PC-9 (cell line): ENCODE measurements at places on chromosomes 5 and 9. TPM values are rescaled to one million over a fixed set of nuclear protein-coding genes. Genes with fewer than 3 reads are reported as not detected.

GRCh38 chr5:117657541-117657940 lies 1082.9 kb upstream of the SEMA6A start:
- H3K27me3 ChIP-seq, result no peaks in the 10 kb centered on the region
- DNase-seq, result no peak
- no peak overlapping the region for H3K27ac ChIP-seq
- H3K4me3 ChIP-seq, result no peak overlapping the region

DNA sequence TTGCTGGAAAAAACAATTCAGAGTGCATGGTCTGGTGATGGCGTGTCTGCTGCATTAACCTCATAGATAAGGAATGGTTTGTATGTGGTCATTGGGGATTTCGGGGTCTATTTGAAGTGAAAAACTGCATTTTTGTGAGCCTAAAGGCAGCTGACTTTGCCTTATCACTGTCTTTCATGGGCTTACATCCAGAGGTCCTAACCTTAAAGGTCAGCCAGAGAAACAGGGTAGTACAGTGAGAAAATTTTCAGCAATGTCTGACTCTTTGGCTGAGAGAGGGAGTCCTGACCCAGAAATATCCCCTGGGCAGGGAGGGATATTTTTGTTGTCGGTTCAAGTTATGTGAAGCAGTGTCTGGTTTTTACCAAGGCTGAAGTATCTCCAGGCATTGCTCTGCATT lies 5.7 kb downstream of the PCSK5 start:
- DNase-seq, result no peak
- no peaks in the 10 kb centered on the region for H3K36me3 ChIP-seq
- peaks cover 24% of the 10 kb centered on the region for H3K4me1 ChIP-seq
- H3K27ac ChIP-seq, result no peak overlapping the region
- H3K4me3 ChIP-seq, result no peak overlapping the region

DNA sequence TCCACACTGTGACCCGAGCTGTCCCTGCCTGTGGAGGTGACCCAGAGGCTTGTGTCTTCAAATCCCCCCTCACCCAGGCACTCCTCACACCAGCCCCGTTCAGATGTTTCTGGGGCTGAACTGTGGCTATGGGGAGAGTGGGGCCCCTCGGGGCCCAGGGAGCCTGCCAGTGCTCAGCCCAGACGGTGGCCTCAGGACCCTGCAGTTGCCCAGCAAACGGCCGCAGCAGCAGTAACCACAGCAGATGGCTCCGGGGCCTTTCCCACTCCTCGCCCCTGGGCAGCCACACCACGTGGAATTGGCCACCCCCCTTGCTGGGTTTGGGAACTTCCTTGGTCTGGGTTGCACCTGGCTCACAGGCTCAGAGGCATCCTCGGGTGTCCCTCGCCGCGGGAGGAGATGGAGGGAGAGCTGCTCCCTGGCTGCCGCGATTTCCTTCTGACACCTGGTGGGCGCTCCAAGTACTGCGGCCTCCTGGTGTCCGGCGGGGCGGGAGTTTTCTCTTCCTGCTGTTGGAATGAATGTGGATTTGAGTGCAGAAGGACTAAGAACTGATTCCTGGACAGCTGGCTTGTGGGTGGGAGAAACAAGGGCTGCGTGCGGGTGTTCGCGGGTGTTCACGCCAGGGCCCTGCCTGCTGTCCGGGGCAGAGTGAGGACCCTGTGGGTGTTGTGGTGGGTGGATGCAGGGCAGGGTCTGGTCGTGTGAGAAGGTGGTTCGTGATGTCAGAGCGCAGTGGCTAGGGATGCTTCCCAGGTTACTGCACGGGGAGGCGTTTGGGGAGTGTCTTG lies 97.5 kb downstream of the COL5A1 start:
- no peak for DNase-seq
- H3K27ac ChIP-seq, result no peak overlapping the region
- no peak overlapping the region for H3K4me3 ChIP-seq
- H3K4me1 ChIP-seq, result no peaks in the 10 kb centered on the region
- no peaks in the 10 kb centered on the region for H3K36me3 ChIP-seq

- H3K4me3 ChIP-seq, result peak overlapping the region; percentile 28; the same call in 1 of the 2 replicates
- DNase-seq, result peak; percentile 90
- peak overlapping the region; percentile 95 for H3K27ac ChIP-seq
Measured at GRCh38 chr5:57494104-57495098, 11.8 kb upstream of the ACTBL2 start.

GRCh38 chr9:107404161-107404560 lies 85.4 kb downstream of the KLF4 start:
- H3K27me3 ChIP-seq, result no peaks in the 10 kb centered on the region
- no peak overlapping the region for H3K27ac ChIP-seq
- DNase-seq, result no peak
- H3K4me3 ChIP-seq, result no peak overlapping the region
- H3K4me1 ChIP-seq, result no peaks in the 10 kb centered on the region
- H3K36me3 ChIP-seq, result no peaks in the 10 kb centered on the region

GRCh38 chr5:74017112-74017511 lies 391.1 kb downstream of the ARHGEF28 start:
- no peaks in the 10 kb centered on the region for H3K36me3 ChIP-seq
- H3K4me3 ChIP-seq, result no peak overlapping the region
- peak; percentile 84 for DNase-seq
- H3K27me3 ChIP-seq, result no peaks in the 10 kb centered on the region

DNA sequence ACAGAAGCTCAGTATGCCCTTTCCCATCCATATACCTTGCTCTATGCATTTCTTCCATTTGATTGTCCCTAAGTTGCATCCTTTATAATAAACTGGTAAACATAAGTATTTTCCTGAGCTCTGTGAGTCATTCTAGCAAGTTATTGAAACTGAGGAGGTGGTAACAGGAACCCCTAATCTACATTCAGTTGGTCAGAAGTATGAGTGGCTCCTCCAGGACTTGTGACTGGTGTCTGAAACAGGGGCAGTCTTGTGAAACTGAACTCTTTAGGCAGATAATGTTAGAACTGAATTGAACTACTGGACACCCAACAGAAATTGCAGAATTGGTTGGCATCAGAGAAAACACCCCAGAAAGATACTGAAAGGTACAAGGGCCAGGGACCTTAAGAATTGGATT lies 133.1 kb upstream of the POU5F2 start:
- no peak for DNase-seq
- H3K36me3 ChIP-seq, result no peaks in the 10 kb centered on the region
- H3K27me3 ChIP-seq, result no peaks in the 10 kb centered on the region
- H3K27ac ChIP-seq, result no peak overlapping the region

GRCh38 chr9:126377536-126377935 lies 50.9 kb downstream of the MVB12B start:
- H3K27me3 ChIP-seq, result no peaks in the 10 kb centered on the region
- 0 out of 2 replicates have a peak, but pooled peaks cover 12% of the 10 kb centered on the region for H3K4me1 ChIP-seq
- no peak overlapping the region for H3K4me3 ChIP-seq
- no peaks in the 10 kb centered on the region for H3K36me3 ChIP-seq

GRCh38 chr5:62547945-62548630 lies 30.5 kb upstream of the LRRC70 start:
- H3K27ac ChIP-seq, result no peak overlapping the region
- H3K4me3 ChIP-seq, result no peak overlapping the region
- DNase-seq, result no peak

- no peak overlapping the region for H3K27ac ChIP-seq
- DNase-seq, result no peak
- H3K36me3 ChIP-seq, result no peaks in the 10 kb centered on the region
- H3K27me3 ChIP-seq, result no peaks in the 10 kb centered on the region
- no peak overlapping the region for H3K4me3 ChIP-seq
Measured at GRCh38 chr5:67363180-67363709, 166.6 kb upstream of the CD180 start.

DNA sequence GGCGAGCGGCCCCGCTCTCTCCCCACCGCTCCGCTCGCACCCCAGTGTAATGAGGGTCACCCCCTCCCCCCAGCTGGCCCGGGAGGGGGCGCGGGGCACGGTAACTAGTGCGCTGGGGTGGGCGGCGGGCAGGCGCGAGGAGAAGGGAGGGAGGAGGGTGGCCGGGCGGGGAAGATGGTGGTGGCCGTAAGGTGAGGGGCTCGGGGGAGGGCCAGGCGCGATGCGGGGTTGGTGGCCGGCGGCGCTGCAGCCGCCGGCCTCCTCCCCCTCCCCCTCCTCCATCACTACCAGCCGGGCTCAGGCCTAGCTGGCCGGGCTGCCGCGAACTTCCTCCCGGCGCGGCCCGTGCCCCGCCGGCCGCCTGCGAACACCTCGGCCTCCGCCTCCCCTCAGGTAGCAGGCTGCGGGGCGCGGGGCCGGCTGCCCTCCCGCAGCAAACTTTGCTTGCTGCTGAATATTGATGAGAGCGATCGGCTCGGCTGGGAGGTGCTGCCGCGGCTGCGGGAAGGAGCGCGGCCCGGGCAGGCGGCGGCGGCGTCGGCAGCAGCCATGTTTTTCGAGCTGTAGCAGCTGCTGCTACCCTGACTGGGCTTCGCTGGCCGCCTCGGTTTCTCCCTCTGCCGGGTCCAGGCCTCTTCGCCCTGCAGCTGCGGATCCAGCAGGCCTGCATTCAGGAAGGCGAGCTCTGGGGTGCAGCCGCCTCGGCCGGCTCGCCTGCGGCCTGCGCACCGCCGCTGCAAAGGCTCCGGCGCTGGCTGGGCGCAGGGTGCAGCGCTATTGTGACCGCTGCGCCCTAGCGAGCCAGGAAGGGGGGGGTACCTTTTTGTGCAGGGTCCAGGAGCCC lies 502 bp downstream of the NSD1 start:
- no peak overlapping the region for H3K27ac ChIP-seq
- H3K27me3 ChIP-seq, result no peaks in the 10 kb centered on the region
- H3K36me3 ChIP-seq, result peaks cover 21% of the 10 kb centered on the region
- peaks cover 16% of the 10 kb centered on the region for H3K4me1 ChIP-seq

DNA sequence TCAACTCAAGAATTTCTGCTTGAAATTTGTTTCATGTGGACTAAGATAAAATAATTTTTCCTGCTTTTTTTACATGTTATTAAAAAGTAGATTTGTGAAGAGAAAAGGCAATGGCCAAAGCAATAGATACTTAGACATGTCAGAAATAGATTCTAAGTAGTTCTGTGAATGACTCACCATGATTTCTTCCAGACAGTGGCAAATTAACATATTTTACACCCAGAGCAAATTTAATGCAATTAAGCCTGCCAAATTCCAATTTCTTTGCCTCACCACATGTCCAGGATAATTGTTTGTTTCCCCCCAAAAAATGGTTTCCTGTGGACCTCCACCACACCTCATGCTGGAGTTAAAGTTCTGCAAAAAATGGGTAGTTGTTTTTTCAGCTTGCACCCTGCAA lies 651.4 kb downstream of the CETN3 start:
- DNase-seq, result no peak
- H3K27me3 ChIP-seq, result no peaks in the 10 kb centered on the region
- H3K27ac ChIP-seq, result no peak overlapping the region

DNA sequence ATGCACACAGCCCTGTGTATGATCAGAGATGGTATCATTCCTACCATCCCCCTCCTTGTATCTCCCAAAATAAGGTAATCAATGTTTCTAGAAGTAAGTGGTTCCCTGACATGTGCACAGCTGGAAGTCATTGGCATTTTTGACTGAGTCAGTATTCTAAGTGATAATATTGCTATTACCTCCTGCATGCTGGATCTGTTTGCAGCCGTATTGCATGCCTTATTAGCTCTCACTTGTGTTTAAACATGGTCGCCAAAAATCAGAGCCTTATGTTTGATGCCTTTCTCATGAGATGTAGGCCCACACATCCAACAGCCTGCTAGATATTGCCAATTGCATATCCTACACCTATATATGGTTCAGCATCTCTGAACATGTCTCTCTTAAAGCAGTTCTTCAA lies 254.3 kb downstream of the CDH12 start:
- H3K27ac ChIP-seq, result no peak overlapping the region
- no peak overlapping the region for H3K4me3 ChIP-seq
- no peak for DNase-seq
- no peaks in the 10 kb centered on the region for H3K27me3 ChIP-seq
- H3K36me3 ChIP-seq, result no peaks in the 10 kb centered on the region

GRCh38 chr5:158812408-158812807 lies 287.3 kb downstream of the EBF1 start:
- H3K27ac ChIP-seq, result no peak overlapping the region
- no peaks in the 10 kb centered on the region for H3K27me3 ChIP-seq
- no peak overlapping the region for H3K4me3 ChIP-seq
- no peak for DNase-seq
- H3K36me3 ChIP-seq, result no peaks in the 10 kb centered on the region

- no peak overlapping the region for H3K4me3 ChIP-seq
- H3K27ac ChIP-seq, result no peak overlapping the region
- H3K27me3 ChIP-seq, result no peaks in the 10 kb centered on the region
- no peaks in the 10 kb centered on the region for H3K36me3 ChIP-seq
- H3K4me1 ChIP-seq, result no peaks in the 10 kb centered on the region
Measured at GRCh38 chr9:3385871-3386270, 139.9 kb downstream of the RFX3 start.

DNA sequence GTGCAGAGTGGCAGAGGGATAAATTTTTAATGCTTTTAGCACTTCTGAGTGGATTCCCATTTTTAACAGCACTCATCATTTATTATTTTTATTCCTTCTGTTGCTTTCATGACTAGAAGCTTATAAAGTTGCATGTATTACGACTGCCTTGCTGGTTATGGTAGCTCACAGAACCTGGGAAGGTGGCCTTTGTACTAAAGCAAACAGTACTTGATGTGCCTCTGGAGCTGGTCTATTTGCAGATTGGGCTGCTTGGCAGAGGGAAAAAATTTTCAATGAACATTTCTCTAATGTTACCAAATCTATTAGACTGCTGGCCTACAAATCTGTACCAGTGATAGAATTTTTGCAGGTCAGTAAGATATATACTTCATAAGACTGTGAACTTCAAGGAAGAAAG lies 274.5 kb upstream of the C9orf72 start:
- DNase-seq, result no peak
- no peak overlapping the region for H3K27ac ChIP-seq
- no peaks in the 10 kb centered on the region for H3K4me1 ChIP-seq
- no peaks in the 10 kb centered on the region for H3K36me3 ChIP-seq

DNA sequence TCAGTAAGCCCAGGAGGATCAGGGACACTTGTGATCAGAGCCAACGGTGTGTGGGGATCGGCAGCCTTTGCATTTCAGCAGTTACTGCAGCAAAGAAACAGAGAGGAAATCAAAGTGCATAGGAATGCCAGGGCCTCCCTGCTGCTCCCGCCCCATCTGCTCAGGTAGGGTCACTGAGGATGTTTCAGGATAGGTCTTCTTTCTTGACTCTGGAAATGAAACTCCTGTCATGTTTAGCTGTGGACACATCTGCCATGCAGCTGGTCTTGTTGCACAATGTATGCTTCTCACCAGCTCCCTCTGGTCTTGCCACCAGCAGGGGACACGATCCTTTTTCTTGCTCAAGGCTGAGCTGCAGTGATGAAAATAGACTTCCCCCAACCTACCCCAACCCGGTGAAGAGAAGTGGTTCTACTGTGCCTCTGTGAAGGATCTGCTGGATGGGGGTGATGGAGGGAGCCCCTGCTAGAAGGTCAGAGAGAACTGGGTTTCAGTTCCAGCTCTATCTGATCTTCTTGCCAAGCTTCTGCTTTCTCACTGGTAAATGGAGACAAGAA lies 185.2 kb upstream of the KLF4 start:
- no peak overlapping the region for H3K27ac ChIP-seq
- H3K4me3 ChIP-seq, result no peak overlapping the region
- H3K27me3 ChIP-seq, result no peaks in the 10 kb centered on the region
- no peak for DNase-seq
- H3K36me3 ChIP-seq, result no peaks in the 10 kb centered on the region

- no peak overlapping the region for H3K4me3 ChIP-seq
- H3K4me1 ChIP-seq, result peaks cover 29% of the 10 kb centered on the region
- no peaks in the 10 kb centered on the region for H3K27me3 ChIP-seq
- no peak for DNase-seq
- no peak overlapping the region for H3K27ac ChIP-seq
- H3K36me3 ChIP-seq, result no peaks in the 10 kb centered on the region
Measured at GRCh38 chr5:73282383-73282782, 109.4 kb downstream of the TMEM174 start.

Gene SH3GL2
- total RNA-seq, result not detected in 2 replicates

Gene TENT4A
- 72.8 and 84.8 TPM in 2 replicates for total RNA-seq

Gene ANKRD20A1
- not detected in 2 replicates for total RNA-seq

Gene SEMA6A
- not detected in 2 replicates for total RNA-seq

Gene SLC6A19
- total RNA-seq, result not detected in 2 replicates

Gene ST8SIA4
- total RNA-seq, result 2.1 and 2.4 TPM in 2 replicates

Gene CCIN
- total RNA-seq, result not detected in 2 replicates

Gene GMCL2
- total RNA-seq, result not detected in 2 replicates
